ENCODE measurements at places on chromosomes 3 and 15.

DNA sequence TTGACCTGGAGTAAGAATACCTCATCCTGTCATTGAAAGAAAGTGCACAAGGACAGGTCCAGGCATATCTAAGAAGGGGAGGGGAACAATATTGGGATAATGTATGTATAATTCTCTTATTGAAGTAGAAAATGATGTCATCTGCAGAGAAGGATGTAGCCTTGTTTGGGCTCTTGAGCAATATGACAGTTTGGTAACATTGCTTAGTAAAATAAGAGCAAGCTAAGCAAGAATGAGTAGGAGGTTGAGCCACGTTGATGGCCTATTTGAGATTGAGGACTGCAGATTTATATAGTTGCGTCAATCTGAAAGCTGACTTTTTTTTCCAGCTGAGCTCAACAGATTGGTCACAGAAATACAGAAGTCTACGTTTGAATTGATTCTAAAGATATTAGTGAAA lies 145.2 kb downstream of the FILIP1L start:
- no peak for DNase-seq

GRCh38 chr3:102036017-102036416 lies 186.7 kb downstream of the NFKBIZ start:
- DNase-seq = no peak

- DNase-seq = no peak
Observed at GRCh38 chr3:10646531-10647335, 141.3 kb upstream of the ATP2B2 start.

DNA sequence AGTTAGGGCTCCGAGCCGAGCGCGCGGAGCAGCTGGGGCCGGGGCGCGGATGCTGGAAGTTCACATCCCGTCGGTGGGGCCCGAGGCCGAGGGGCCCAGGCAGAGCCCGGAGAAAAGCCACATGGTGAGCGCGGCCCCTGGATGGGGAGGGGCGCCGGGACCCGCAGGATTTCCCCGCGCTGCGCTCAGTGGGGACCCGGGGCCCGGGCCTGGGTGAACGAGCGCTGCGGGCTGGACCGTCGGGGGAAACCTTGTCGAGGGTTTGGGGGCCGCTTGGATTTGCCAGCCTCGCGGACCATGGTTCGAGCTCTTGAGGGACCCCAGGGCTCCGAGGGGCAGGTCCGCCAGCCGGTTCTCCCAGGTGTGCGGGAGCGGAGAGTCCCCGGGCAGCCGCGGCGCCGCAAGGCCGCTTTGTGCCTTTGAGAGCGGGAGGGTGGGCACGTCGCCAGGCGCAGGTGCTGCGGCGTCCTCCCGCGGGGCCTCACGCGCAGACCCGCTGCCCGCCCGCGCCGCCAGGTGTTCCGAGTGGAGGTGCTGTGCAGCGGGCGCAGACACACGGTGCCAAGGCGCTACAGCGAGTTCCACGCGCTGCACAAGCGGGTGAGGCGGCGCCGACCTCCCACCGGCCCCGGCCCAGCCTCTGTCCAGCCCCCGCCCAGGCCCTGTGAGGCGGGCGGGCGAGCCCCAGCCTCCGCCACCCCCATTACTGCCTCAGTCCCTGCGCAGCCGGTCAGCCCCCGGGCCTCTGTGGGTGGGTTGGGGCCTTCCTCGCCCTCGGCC lies at the start of gene SNX22:
Gene SNX22 (plus strand): TSS at position 5 of the 780 bp plus-strand sequence. CDS start 45 bp downstream, at position 50.
- peak; percentile 63 for DNase-seq

GRCh38 chr15:64430000-64430735 lies 30.2 kb upstream of the ZNF609 start:
- peak; percentile 54 for DNase-seq

- no peak for DNase-seq
Observed at GRCh38 chr15:92951800-92952457, 51.8 kb downstream of the CHD2 start.

GRCh38 chr3:24294150-24294549 lies 200.5 kb downstream of the THRB start:
- no peak for DNase-seq

DNA sequence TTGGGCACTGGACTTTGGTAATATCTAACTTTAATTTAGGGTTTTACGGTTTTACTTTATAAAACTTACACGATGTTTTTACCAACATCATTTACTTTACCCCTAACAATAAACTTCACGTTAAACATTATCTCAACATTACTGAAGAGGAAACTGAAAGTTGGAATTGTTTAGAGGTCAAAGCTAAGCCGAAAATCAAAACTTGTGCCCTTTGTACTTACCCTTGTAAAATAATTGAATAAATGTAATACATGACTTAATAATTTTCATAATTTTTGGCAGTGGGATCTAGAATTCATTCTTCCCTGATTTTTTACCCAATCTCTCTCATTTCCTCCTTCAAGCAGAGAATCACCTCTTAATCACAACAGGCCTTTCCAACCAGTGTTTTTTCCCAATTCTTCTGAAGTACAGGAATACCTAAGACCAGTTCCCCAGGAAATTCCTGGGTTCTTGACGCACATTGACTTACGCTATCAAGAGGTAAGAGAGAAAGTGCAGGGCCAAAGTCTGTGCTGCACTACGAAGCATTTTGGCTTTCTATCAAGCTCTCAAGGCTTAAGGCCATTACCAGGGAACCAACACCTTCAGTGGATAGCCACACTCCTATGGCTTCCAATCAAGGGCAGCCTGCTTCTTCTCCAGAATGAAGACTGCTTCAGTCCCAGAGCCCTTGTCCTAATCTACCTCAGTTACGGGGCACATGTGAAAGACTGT lies 11.9 kb upstream of the SEMA6D start:
- no peak for DNase-seq

DNA sequence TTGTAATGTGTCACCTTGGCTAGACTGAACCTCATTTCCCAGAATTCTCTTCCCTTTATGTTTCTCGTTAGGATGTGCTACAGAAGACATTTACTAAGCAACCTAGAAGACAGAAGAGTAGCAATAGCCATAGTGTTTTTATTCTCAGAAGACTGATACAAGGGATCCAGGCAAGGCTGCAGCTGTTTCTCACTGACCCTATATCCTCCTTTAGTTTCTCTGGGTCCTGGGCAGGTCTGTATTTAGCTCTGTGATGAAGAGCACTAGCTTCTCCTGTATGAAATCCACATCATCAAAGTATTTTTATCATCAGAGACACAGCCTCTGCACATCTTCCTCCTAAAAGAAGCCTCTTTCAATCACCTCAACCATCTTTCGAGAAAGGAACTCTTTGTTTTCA lies 72.5 kb downstream of the SUMF1 start:
- no peak for DNase-seq

DNA sequence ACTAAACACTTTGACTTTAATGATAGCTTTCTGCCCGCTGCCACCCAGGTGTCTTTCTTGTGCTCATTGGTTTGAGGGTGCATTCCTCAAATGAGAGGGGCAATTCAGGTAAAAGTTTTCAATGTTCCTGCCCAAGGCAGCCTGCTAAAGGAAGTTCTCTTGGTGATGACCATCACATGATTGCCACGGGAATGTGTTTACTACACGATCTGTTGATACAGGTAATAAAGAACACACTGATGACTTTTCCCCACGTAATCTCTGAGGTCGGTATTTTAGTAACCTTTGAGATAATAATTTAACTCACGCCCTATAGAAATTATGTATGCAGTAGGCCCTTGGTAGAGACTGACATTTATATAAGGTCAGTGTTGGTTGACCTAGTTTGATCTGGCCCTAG lies 39.3 kb downstream of the FNDC3B start:
- no peak for DNase-seq

- no peak for DNase-seq
Observed at GRCh38 chr15:84961114-84961452, 20.6 kb upstream of the PDE8A start.

DNA sequence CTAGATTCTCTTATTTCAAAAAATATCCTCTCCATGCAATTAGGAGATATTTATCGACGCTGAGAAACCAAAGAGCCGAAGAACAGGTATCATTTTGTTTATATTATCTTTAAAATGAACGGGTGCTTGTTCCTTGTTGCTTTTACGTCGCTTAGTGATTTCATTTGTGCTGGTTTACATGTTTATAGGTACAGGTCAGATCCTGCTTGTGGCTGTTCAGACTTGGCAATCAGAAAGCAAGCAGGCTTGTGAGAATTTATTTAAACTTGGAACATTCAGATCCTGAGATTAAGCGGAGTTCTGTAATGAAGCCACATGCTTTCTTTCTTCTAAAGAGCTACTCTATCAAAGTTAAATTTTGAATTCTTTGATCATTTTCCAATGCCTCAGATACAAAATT lies 43.0 kb upstream of the ATP2C1 start:
- DNase-seq = no peak

DNA sequence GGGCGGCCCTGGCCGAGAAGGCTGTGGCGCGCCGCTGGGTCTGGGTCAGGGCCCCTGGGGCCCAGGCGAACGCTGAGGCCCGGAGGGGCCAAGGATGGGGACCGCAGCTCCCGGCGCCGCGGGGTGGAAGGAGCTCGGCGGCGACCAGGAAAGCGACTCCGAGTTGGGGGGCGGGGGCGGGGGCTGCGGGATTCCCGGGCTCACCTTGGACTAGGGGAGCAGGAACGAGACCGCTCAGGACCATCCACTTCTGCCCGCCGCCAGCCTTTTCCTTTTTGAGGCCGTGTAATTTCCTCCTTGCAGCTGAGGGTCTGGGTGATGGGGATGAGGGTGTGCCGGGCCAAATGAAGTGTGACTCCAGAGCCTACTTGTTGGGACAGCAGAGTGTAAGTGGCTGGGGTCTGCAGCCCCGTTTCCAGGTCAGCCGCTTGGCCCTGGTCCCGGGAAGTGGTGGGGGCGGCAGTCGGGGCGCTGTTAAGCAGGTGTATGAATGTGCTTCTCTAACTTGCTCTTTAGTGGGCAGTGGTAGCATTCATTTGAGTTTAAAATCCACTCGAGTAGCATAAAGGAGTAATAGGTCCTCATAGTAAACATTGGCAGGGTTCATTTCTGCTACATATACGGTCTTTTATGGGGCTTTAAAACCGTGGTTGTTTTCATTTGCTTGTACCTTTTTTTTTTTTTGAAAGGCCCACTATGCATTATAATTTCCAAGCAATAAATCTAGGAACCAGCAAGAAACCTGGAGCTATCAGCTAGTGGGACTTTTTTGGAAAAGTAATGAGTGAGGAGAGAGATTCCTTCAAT lies 717 bp downstream of the PXK start:
- peak; percentile 63 for DNase-seq

- DNase-seq = no peak
Observed at GRCh38 chr3:156230278-156230900, 110.0 kb downstream of the KCNAB1 start.

DNA sequence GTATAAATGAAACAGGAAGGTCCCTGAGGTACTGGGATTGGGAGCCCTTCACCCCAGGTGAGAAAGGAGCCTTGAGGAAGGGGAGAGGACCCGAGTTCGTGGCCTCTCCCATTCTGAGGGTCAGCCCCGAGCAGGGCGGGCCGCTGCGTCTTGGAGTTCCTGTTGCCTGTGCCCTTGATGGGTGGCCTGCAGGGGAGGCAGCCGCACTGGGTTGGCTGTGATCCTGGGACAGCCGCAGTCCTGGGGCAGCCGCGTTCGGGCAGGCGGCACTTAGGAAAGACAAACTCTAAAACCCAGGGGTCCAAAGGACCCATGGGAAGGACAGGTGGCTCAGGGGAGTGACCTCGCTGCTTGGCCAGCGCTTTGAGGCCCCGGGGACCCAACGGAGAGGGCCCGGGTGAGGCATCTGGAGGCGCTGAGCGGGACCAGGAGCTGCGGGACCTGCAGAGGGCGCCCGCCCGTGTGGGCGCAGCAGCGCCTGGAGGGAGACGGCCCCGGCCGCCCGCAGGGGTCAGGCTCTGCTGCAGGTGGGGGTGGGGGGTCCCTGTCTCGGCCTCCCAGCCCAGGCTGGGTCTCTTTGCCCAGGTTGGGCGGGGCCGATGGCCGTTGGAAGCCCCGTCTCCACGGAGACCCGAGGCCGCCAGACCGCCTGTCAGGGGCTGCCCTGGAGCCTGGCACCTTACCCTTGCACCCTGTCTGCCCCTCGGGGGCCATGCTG lies 65.1 kb downstream of the HMCES start:
- DNase-seq = peak; percentile 86

- no peak for DNase-seq
Observed at GRCh38 chr3:37190667-37191066, 16.3 kb upstream of the LRRFIP2 start.

GRCh38 chr15:32993285-32993684 lies 201.2 kb downstream of the FMN1 start:
- DNase-seq = no peak

GRCh38 chr3:127697551-127698240 lies 24.9 kb downstream of the ABTB1 start:
- DNase-seq = peak; percentile 73

GRCh38 chr3:8776406-8776805 lies 7.0 kb upstream of the OXTR start:
- no peak for DNase-seq

GRCh38 chr3:156728267-156728985 lies 54.0 kb downstream of the TIPARP start:
- no peak for DNase-seq

- DNase-seq = no peak
Observed at GRCh38 chr3:183878071-183878470, 6.6 kb downstream of the PARL start.

- DNase-seq = peak; percentile 81
Observed at GRCh38 chr15:26866298-26867199, at the start of gene GABRA5. Gene GABRA5 (plus strand): TSS chr15:26867062. CDS start chr15:26869249, 2,187 bp downstream.

GRCh38 chr15:38781196-38781595 lies 216.6 kb upstream of the RASGRP1 start:
- no peak for DNase-seq

GRCh38 chr3:102165367-102165766 lies 269.4 kb upstream of the ZPLD1 start:
- DNase-seq = no peak

- DNase-seq = no peak
Observed at GRCh38 chr3:131712662-131713061, 209.9 kb upstream of the MRPL3 start.

- no peak for DNase-seq
Observed at GRCh38 chr3:193237030-193237429, 4.0 kb upstream of the PLAAT1 start.

DNA sequence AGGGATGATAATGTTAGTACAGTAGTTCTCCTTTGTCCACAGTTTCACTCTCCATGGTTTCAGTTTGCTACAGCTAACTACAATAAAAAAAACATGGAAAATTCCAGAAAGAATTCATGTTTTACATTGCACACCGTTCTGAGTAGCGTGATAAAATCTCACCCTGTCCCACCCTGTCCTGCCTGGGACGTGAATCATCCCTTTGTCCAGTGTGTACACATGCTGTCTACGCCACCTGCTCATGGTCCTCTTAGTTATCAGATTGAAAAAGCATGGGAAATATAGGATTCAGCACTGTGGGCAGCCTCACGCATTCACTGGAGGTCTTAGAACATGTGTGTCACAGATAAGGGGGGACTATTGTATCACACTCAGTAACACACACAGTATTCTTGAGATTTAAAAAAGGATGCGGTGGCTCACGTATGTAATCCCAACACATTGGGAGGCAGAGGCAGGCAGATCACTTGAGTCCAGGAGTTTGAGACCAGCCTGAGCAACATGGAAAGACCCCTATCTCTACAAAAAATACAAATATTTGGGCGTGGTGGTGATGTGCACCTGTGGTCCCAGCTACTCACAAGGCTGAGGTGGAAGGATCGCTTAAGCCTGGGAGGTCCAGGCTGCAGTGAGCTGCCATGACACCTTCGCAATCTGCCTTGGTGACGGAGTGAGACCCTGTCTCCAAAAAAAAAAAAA lies 8.7 kb upstream of the FLNB start:
- no peak for DNase-seq

GRCh38 chr15:80367094-80367493 lies 37.1 kb upstream of the ARNT2 start:
- peak; percentile 25 for DNase-seq

GRCh38 chr3:72887705-72888545 lies at the start of gene GXYLT2:
Gene GXYLT2 (plus strand): TSS chr3:72888046. CDS start chr3:72888234, 188 bp downstream.
- peak; percentile 84 for DNase-seq
